SK-N-MC (cell line): ENCODE measurements at places on chromosomes 13 and 19.

- no peak for DNase-seq
Measured at GRCh38 chr13:54657588-54657987, 1629.0 kb downstream of the OLFM4 start.

GRCh38 chr19:58450856-58451357 lies 515 bp upstream of the ZNF324B start:
- no peak for DNase-seq

DNA sequence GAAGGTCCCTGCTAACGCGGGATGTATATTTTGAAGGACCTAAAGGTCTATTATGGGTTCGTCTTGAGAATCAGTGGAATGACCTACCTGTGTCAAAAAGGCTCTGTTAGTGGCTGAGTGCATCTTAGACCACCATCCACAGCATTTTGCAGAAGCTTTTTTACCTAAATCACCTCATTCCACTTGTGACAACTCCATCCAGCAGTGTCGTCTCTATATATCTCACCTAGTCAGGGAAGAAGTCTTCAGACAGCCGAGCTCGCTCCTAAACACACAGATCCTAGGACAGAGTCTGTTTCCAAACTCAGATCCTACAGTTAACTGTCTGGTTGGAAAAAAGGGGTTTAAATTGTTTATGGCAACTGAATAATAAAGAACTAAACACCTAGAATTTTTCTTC lies 33.7 kb downstream of the COL4A1 start:
- no peak for DNase-seq

GRCh38 chr19:48970923-48971395 lies 5.8 kb downstream of the FTL start:
- DNase-seq, result no peak

DNA sequence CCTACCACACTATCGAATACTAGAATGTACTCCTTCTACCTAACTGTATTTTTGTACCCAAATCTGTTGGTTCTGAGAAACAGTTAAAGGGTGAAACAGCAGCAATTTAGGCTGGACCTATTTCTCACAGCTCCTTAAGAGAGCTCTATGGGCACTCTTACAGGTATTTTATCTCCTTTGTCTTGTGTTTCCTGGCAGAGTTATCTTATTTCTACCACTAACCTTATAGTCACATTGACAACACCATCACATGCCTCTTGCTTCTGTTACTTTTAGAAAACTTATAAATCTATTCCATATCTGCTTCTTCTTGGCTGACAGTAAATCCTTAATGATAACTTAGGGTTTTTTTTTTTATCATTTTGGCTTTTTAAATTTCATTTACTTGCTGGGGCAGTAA lies 130.7 kb downstream of the MYO16 start:
- DNase-seq, result no peak

GRCh38 chr19:20662421-20663105 lies 1.2 kb upstream of the ZNF626 start:
- no peak for DNase-seq

DNA sequence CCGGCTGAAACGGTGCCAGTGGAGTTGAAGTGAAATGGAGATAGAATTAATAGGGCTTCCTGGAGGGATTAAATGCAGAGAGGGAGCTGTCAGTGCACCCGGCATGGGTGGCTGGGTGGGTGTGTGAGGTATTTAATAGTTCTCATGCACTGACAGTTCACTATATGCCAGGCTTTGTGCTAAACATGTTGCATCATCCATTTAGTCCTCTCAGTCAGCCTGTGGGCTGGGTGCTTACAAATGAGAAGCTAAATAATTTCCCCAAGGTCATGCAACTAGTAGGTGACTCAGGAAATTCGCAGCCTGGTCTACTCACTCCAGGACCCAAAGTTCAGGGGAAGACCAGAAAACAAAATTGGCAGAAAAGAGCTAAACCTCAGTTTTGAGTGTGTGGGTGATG lies 63.5 kb upstream of the SPATA13 start:
- DNase-seq, result peak; percentile 42
